Stimulated activated CD4-positive, alpha-beta T cell treated with anti-CD3 and anti-CD28 coated beads, Interleukin-4, amount 100 ng/mL, for 48 hours (primary cell): ENCODE measurements at places on chromosomes 12 and 14.

DNA sequence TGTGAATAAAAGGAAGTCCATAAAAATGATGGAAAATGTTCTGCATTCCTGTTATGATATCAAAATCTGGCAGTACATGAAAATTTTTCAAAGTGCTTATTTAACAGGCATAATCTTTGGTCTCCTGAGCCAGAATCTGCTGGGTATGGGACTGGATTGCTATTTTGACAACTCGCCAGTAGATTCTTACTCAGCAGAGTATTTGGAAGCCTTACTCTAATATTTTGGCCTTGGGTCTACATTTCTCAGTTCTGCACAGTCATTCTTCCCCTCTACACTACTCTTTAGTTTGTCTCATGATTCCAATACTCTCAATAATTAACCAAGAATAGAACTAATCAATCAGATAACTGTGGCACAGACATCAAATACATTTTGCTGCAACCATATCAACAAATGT lies 1.1 kb upstream of the SLCO1B1 start:
- no peak for DNase-seq

DNA sequence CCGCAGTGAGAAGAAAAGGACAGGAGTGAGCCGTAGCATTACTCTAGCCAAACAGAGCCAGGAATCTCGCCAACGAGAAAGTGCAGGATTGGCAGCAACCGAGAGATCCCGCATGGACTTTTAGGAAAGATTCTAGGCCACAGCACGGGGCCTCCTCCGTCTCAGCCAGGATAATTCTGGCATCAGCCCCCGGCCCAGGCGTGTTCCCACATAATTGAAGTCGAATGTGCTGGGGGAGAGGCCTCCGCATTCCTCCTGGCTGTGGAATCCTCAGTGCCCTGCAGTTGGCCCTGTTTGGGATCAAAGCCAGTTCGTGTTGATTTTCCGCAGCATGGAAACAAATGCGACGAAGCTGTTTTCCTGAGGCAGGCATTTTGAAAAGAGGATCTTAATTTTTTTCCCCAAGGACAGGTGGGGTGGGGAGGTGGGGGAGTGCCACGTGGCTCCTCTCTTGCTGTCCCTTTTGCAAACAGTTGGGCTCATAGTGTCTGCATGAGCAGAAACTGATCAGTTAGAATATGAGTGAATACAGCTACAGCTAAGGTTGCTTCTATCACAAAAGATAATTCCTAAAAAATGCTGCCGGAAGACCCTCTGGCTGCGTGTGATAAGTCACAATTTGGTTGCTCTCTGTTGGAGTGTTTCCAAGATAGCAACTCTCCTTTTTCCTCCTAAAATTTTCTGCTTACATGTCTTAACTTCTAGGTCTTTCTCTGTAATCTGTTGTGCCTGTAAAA lies 37.3 kb upstream of the ATXN2 start:
- no peak for DNase-seq

- DNase-seq, result no peak
Observed at GRCh38 chr12:50218386-50218785, 51.2 kb upstream of the CERS5 start.

GRCh38 chr12:22729957-22730443 lies 105.0 kb downstream of the ETNK1 start:
- DNase-seq, result no peak

GRCh38 chr14:93430315-93431035 lies at the start of gene UNC79:
Gene UNC79, plus strand, starts transcription at chr14:93430939. Its CDS starts 91 bp downstream, at chr14:93431030.
- DNase-seq, result no peak

DNA sequence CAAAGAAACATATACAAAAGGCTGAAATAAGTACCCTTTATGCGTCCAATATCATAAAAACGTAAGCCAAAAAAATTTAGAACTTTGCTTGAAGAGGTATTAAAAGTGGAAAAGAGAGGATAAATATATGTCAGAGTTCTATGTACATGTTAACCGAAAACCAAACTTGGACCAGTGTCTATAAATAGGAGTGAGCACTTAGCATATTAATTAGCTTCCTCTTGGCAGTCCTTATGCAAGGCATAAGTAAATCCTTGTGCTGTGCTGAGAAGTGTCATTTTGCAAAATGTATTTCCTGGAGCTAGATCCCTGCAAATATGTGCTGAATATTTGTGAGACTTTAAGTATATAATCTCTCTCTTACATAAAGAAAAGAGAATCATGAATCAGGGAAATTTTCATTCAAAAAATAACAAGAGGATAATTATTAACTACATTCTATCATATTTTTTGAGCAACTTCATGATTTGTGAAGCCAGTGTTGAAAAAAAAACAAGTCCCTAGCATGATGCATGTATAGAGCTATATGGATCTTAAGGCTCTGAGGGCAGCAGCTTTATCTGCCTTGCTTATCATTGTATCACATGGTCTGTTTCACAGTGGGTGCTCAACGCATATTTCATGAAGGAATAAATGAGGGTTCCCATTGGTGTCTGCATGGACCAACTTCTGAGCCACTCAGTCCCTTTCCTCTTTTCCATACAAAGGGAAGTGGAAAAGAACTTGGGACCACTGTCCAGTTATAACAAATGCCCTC lies 326.1 kb downstream of the PDZRN4 start:
- no peak for DNase-seq

DNA sequence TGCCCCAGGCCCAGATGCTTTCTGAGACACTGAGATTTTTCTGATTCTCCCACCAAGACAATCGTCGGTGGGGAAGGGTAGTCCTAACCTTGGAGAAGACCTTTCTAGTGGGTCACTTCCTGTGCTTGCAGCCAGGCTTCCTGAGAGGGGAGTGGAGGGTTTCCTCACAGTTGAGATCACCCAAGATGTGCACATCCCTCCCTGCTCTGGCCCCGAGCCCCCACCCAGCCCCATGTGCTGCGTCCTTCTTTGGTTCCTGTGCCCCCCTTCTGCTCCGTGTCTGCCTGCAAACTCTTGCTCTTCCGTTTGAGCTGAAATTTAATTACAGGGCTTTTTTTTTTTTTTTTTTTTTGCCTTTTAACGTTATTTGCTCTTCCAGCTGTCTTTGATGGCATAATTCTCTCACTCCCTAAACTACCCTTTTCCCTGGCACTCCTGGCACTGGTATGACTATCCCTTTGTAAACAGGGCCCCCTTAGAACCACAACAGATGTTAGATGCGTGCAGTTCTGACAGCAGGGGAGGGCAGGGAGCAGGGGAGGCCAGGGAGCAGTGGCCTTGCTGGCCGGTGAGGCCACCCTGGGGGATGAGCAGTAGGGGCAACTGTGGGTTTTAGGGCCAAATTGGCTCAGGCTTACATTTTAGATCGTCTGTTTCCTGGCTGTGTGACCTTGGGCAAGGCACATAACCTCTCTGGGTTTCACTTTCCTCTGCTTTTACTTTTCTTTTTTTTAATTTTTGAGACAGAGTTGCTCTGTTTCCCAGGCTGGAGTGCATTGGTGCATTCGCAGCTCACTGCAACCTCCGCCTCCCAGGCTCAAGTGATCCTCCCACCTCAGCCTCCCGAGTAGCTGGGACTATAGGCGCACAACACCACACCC lies 144.5 kb downstream of the PHETA1 start:
- DNase-seq, result no peak
